Articular chondrocyte of knee joint (primary cell): ENCODE measurements at places on chromosomes 2 and 18. TPM values are rescaled to one million over a fixed set of nuclear protein-coding genes. Genes with fewer than 3 reads are reported as not detected.

Gene ZFP36L2
- total RNA-seq: 25.6 and 34.3 TPM in 2 replicates

Gene SMPD4
- total RNA-seq: 14.4 and 20.4 TPM in 2 replicates

Gene MAPK4
- total RNA-seq: not detected in 2 replicates

Gene CDH19
- total RNA-seq: 0.11 and 0.13 TPM in 2 replicates

Gene DYNC2LI1
- 32.7 and 40.0 TPM in 2 replicates for total RNA-seq

Gene DNPEP
- 43.6 and 52.8 TPM in 2 replicates for total RNA-seq

Gene TUBB8B
- not detected in 2 replicates for total RNA-seq

Gene GALNT5
- total RNA-seq: 59.5 and 82.7 TPM in 2 replicates

Gene DSG1
- total RNA-seq: not detected in 2 replicates

Gene ANTXR1
- total RNA-seq: 393 and 403 TPM in 2 replicates

Gene RFTN2
- total RNA-seq: 23.5 and 33.0 TPM in 2 replicates

Gene KCNG2
- not detected in 2 replicates for total RNA-seq

Gene SLC19A3
- total RNA-seq: 9.3 and 9.9 TPM in 2 replicates

Gene SCYGR1
- not detected in 2 replicates for total RNA-seq

Gene MROH2A
- not detected in 2 replicates for total RNA-seq

Gene STK17B
- total RNA-seq: 130 and 253 TPM in 2 replicates

Gene KCNIP3
- 3.5 and 4.2 TPM in 2 replicates for total RNA-seq

Gene CCBE1
- 49.1 and 62.2 TPM in 2 replicates for total RNA-seq
